ENCODE measurements at places on chromosomes 2 and 18.

GRCh38 chr2:8144131-8144631 lies 537.7 kb upstream of the ID2 start:
- DNase-seq = no peak

- DNase-seq = no peak
Observed at GRCh38 chr2:19120181-19120580, 238.2 kb downstream of the OSR1 start.

GRCh38 chr2:203510941-203511305 lies 24.2 kb downstream of the RAPH1 start:
- no peak for DNase-seq

DNA sequence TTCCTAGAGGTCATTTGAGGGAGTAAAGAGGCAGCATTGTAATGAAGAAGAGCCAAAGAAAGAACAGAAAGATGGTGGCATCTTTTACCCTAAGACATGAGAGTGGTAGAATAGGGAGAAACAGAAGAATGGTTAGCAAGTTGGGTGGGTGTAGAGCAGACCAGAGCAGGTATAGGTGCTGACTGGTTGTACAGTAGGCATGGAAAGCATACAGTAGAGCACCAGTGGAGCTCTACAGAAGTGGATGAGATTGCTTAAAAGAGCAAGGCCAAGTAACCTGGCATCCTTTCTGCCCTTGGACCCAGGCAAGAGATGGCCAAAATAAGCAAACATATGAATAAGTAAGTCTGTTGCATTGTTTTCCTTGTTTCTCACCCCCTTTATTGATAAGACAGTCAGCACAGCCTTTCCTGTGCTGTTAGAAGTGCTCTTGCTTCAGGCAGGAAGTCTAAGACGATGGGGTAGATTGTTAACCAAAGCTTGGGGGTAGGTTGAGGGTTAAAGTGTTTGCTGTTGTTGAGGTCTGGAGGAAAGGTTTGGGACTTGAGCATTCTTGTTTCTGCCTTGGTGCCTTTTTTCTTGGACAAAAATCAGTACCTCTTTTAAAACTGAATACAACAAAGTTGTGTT lies 76.9 kb downstream of the DIS3L2 start:
- no peak for DNase-seq

DNA sequence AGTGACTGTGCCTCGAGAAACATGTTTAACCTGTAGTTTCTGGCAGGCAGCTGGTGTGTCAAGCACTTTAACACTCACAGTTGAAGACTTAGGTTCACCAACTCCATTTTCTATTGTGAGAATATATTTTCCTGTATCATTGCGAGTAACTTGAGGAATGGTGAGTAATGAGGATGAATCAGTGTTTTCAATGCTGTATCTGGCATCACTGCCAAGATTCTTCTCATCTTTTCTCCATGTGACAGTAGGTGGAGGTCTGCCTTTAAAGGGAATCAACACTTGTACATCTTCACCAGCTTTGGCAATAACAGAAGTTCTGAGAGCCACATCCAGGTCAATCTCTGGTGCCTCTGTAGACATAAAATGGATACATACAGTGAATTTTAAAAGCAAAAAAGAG lies 72.8 kb downstream of the PLEKHA3 start:
- no peak for DNase-seq

DNA sequence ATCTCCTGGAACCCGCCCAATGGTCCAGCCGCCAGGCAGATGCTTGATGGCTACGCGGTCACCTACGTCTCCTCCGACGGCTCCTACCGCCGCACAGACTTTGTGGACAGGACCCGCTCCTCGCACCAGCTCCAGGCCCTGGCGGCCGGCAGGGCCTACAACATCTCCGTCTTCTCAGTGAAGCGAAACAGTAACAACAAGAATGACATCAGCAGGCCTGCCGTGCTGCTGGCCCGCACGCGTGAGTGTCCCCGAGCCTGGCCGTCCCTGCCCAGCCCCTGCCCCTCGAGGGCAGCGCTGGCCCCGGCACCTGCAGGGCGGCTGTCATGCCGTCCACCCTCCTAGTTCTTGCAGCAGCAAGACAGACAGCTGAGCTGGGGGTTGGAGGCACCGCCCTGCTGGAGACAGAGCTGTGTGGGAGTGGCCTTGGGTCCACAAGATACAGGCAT lies 36.7 kb downstream of the MTERF4 start:
- no peak for DNase-seq

DNA sequence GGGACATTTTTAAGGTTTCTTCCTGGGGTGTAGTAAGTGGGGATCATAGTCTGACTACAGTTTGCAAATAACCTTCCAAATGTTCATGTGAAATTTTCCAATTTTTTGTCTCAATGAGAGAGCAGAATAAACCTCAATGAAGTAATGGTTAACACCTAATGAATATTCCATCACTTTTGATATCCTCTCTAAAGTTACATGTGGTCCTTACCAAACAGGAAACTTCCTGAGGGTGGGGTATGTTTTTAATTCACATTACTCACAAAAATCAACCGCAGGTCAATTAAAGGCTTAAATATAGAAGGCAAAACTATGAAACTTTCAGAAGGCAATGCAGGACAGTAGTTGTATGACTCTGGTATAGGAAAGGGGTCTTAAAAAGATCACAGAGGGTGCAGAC lies 13.2 kb downstream of the ZNF407 start:
- no peak for DNase-seq

DNA sequence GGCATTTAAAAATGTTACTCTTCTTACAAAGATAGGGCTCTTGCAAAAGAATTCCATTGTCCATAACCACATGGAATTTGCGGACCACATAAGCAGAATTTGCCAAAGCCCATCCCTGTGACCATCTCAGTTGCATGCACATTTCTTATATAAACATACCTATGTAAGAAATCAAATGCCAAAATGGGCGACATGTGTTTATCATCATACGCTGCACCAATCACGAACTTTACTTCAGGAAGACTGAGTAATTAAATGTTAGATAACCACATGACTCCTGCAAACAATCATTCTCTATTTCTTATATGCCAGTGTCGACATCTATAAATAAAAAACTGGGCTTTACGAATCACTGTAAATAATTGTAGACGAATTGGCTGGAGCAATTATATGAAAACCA lies 186.1 kb upstream of the RBMS1 start:
- DNase-seq = no peak

- DNase-seq = no peak
Observed at GRCh38 chr2:165691615-165692014, 102.4 kb downstream of the GALNT3 start.

DNA sequence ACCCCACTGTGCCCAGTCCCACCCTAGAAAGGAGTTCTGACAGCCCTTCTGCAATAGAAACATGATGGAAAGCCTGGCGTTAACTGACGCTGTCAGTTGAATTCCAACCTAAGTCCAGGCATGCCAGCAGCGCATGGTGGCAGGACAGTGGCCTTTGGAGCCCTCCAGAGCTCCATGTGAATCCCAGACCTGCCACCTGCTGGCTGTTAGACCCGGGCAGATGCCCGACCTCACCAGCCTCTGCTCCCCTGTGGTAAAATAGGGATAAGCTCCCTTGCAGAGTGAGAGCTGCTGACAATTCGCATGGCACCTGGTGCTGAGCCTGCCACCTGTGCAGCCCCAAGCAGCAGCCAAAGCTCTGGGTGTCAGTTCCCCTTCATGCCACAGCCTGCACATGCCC lies 138.6 kb downstream of the LOXHD1 start:
- no peak for DNase-seq

- DNase-seq = no peak
Observed at GRCh38 chr18:6414723-6415417, at the start of gene L3MBTL4. TSS of gene L3MBTL4 (minus strand) at chr18:6414911. CDS start at chr18:6311625, 103,286 bp downstream.

DNA sequence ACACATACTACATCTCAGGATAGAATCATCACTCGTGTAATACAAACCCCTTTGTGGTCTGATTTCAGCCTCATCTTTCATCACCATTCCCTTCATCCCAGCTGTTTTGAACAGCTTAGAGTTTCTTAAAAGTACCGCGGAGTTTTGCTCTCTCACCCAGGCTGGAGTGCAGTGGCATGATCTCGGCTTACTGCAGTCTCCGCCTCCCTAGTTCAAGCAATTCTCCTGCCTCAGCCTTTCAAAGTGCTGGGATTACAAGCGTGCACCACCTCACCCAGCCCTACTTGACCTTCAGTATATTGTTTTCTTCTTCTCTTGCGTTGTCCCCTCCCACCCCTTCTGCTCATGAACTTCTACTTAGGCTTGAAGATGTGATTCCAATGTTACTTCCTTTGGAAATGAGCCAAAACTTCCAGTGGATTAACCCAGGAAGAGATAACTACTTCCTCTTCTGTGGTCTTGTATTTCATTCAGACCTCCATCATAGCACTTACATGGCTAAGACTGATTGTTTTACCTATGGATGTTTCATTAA lies 15.8 kb downstream of the ERLEC1 start:
- DNase-seq = no peak

DNA sequence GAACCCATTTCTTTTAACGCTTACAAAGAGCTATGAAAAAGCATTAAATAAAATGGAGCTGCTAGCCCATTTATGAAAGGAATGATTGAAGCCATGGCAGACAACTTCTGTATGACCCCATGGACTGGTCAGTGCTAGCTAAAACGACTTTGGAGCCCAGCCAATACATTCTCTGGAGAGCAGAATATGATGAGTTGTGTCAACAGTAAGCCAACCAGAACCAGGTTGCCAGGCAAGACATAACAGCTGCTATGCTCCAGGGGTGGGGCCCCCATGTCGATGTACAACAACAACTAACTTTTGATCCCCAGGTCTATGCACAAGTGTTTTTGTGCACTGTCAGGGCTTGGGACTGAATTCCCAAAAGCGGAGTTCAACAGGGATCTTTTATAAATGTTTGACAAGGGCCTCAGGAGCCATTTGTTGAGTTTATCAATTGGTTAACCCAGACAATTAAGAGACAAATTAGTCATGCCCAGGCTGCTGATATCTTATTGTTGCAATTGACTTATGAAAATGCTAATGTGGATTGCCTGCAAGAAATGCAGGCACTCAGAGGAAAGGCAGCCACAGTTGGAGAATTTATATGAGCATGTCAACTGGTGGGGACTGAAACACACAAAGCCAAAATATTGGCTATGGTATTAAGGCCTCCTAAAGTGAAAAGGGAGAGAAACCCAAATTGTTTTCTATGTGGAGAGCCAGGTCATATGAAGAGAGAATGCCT lies 64.6 kb upstream of the MYO3B start:
- DNase-seq = no peak

- no peak for DNase-seq
Observed at GRCh38 chr2:195092341-195092740, 564.7 kb upstream of the SLC39A10 start.

DNA sequence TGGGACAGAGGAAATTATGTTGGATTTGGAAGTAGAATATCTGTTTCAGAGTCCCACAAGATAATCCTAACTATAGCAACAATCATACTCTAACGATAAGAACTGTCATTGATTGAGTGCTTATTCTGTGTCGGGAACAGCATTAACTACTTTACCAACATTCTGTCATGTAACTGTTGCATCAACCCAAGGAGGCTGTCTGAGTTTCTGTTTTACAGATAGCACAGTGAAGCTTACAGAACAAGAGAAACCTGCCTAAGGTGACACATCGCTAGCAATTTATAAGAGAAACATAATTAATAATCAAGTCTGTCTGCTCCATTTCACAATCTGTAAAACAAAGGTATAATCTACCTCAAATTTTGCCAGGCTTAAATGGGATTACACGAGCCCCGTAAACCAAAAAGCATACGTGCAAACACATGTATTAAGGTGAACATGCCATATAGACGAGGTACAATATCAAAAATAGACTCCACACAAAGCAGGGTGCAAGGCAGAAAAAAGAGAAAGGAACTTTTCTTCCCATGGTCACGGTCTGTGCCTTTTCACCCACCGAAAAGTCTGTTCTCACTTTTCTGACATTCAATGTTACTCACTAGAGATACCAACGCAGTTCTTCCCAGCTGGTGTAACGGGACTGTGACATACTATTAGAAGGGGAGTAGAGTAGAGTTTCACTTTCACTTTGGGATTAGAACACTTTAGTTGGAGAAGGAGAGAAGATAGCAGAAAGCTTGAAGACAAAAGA lies 37.2 kb upstream of the SLC8A1 start:
- no peak for DNase-seq
